IMR-90 (cell line): ENCODE measurements at places on chromosomes 13 and 19. TPM values are rescaled to one million over a fixed set of nuclear protein-coding genes. Genes with fewer than 3 reads are reported as not detected.

Gene BRME1
- total RNA-seq: 0.18 and 0.28 TPM in 2 replicates

Gene CABP5
- total RNA-seq: not detected in 2 replicates

Gene HTR2A
- total RNA-seq: not detected in 2 replicates

Gene KRTDAP
- total RNA-seq: not detected in 2 replicates

Gene PTPRH
- 1.7 and 3.4 TPM in 2 replicates for total RNA-seq

Gene GNG7
- total RNA-seq: under 0.01 TPM in 2 replicates

DNA sequence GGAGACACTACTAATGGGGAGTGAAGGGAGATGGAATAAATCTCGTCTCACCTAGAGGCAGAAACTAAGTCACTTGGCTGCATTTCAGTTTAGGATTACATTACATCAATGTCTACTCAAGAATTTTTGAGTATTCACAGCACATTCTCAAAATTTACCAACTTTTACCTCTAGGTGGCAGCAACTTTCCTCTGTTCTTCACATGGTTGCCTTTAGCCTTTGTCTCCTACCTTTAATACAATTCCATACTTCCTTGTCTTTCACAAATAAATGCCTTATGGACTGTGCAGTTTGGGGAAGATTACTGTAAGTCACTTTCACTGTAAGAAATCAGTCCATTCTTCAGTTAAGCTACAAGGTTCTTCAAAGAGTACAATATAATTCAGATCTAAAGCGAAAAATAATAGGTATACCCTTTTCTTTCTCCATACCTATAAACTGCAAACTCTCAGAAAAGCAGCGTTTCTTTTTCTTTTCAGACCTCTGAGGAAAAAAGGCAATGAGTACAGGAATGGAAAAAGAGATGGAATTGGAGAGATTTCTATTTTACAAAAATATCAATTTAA is 379.4 kb downstream of the KLF12 start:
- DNase-seq: peak; percentile 70

DNA sequence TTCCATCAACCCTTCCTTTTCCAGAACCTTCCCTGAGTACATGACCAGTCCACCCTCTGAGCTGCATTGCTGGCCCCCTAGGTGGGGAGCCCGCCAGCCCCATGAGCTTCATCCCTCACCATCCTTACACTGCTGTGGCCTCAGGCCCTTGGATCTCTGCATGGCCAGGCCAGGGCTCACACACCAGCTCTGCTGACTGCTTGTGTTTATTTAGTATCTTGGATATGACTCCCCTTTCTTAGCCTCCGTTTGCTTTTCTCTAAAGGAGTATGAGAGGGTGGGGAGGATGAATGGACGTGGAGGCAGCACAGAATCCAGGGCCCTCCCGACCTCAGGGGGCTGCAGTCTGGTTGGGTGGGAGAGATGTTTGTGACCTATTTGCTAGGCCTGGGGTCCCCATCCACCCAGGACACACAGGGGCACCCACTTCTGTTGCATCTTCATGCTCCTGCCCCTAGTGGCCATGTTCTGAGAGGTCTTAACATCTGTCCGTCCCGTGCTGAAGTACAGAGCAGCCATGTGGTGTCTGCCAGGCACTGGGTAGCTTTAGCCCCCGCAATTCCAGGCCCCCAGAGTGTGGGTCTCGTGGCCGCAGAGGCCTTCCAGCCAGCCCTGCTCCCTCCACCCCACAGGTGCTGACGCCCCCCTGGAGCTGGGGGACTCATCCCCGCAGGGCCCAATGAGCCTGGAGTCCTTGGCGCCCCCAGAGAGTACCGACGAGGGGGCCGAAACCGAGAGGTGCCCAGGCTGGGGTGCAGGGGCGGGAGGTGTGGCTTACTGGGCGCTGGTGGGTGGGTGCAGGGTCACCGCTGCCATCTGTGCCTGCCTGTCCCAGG is 13.0 kb downstream of the ARHGEF1 start:
- DNase-seq: no peak

- no peak for DNase-seq
Observed at GRCh38 chr13:72198042-72198441, 331.0 kb upstream of the DACH1 start.

DNA sequence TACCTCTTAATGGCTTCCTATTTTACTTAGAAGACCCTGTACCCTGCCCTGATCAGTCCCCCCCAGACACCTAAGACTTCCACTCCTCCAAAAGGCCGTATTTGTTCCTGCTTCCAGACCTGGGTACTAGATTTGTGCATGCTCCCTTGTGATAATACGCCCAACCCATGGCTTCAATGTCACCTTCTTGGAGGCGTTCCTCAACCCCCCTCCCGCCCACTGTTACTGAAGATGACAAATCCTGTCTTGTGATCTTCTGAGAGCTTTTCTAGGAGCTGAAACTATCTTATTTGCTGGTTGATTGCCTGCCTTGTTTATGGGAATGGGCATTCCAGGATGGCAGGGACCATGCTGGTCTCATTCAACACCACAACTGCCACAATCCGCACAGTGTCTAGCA is 9.4 kb downstream of the SLC25A23 start:
- no peak for DNase-seq

DNA sequence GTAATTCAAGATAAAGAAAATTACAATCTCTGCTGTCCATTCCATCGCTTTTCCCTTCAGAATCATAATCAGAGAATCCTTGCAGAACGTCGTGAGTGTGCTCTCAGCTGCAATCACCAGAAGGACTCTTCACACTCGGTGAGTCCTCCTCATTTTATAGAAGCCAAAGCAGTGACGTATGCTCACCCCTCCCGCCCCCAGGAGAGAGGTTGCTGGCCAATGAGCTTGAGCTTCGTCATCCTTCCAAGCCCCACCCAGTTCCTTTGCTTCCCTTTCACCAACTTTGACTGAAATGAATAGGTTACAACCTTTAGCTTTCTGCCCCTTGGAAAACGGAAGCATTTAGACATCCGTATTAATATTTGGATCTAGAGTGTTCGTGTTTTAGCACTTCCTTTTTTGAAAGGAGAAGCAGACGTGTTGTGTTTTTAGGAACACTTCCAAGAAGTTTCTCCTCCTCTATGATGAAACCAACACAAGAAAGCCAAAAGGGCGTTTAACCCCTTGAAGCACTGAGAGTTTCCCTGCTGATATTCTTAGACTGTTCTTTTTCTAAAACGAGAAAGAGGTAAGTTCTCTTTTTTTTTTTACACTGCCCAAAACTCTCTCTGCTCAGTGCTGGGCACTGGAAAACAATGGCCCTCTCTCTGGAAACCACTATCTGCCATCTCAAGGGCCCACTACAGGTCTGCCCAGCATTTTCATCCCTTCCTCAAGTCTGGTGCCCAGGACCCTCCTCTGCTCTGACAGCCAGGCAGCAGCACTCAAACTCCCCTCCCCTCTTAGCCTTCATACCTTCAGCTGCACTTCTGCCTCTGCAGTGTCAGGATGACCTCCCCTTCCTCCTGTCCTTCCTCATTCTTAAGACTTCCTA is 44.3 kb upstream of the CEACAM21 start:
- peak; percentile 31 for DNase-seq

DNA sequence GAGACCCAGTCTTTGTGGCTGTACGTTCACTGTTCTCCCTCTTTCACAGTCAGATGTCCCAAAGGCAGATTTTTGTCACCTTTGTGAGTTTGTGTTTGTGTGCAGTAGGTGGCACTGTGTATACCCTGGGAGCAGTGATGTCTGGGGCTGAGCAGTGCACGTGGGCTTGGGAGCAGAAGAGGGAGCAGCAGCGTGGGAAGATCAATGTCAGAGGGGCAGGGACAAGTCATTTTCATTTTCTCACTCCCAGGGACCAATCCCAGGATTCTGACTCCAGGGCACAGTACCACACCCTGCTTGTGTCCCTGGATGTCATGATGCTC is 2.0 kb upstream of the PSG6 start:
- DNase-seq: no peak

DNA sequence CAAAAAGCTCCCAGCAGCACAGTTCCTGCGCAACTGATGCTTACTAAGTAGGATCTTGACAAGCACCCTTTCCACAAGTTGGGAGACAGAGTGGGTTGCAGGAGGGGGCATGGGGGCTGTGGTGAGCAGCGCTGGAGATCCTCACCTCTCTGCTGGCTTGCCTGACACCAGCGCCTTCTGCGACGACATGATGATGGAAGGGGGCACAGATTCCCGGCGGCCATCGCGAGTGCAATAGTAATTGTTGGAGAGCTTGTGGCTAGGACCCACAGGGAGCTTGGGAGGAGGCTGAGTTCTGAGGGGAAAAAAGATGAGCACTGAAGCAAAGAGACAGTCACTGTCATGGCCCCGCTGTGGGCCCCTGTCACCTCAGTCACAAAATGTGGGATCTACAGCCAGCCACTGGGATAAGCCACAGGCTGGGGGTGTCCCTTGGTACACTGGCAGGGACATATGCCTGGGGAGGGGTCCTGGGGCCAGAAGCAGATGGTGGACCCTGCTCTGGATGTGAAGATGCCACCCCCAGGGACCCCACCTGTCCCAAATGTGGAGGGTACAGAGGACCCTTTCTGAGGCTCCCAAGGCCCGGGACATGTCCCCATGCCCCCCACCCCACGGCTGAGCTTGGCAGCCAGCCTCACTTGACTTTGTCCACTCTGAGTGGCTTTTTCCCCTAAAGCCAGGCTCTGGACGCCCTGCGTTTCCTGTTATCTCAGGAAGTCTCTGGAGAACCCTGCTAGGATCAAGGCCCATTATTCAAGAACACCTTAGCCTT is 4.6 kb downstream of the NDUFA7 start:
- no peak for DNase-seq

GRCh38 chr19:42412227-42412626 is 15.0 kb downstream of the LIPE start:
- no peak for DNase-seq

GRCh38 chr19:18677156-18677555 is 6.3 kb upstream of the CRTC1 start:
- no peak for DNase-seq

GRCh38 chr19:56718231-56718630 is 46.7 kb upstream of the ZNF835 start:
- DNase-seq: no peak

- peak; percentile 49 for DNase-seq
Observed at GRCh38 chr19:2578391-2578890, 102.5 kb downstream of the GADD45B start.

DNA sequence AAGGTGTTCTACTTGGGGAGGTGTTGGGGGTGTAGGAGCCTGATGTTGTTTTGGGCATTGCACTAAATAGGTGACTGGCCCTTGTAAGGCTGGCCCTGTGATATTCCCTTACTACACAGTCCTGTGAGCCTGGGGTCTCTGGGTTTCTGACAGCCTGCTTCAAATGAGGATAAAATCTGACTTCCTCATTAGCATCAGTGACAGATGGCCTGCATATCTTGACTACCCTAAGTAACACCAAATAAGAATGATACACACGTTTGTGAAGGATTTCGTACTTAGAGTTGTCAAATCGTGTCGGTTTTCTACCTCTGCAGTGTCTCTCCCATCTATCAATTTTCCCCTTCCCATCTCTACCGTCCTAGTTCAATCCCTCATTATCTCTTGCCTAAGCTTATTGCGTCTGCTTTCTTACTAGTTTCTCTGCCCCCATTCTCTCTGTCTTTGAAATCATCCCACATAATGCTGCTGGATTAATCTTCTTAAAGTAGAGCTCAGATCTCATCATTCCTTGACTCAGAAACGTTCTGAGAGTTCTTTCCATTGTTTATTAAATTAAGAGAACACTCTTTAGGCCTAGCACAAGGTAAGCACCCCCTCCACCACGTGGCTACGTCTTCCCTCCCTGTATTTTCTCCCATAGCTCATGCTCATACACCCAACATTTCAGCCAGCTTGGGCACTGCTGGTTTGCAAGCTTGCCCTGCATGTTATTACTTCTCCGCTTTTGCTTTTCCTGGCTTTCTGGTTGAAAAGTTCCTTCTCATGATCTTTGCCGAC is 26.2 kb upstream of the CNMD start:
- DNase-seq: no peak
